ENCODE measurements at places on chromosomes 4 and X.

- peak; percentile 12 for DNase-seq
Observed at GRCh38 chr4:40856840-40857362, 107.1 kb downstream of the NSUN7 start.

DNA sequence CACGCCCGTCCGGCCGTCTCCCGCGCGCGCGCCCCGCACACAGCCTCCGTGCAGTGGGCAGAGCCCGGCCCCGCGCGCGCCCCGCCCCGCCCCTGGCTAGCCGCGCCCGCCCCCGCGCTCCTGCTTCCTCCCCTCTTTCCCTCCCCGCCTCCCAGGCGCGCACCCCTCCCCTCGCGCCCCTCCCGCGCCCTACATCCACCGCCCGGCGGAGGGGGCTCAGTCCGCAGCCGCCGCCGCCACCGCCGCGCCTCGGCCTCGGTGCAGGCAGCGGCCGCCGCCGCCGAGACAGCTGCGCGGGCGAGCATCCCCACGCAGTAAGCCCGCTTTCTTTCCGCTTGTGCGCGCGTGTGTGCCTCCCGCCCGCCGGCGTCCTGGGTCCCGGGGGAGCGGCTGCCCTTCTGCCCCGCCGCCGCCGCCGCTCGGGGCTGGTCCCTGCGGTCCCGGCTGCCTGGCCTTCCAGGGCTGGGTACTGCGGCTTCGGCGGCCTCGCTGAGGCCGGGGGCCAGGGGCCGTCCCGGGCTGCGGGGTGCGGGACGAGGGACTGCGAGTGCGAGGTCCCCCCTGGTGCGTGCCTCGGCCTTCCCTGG is at the start of gene FHL1:
Gene FHL1 (plus strand): TSS at position 219 of the 587 bp plus-strand sequence.
- DNase-seq, result no peak

GRCh38 chr4:107837776-107838618 is 13.3 kb downstream of the SGMS2 start:
- no peak for DNase-seq

DNA sequence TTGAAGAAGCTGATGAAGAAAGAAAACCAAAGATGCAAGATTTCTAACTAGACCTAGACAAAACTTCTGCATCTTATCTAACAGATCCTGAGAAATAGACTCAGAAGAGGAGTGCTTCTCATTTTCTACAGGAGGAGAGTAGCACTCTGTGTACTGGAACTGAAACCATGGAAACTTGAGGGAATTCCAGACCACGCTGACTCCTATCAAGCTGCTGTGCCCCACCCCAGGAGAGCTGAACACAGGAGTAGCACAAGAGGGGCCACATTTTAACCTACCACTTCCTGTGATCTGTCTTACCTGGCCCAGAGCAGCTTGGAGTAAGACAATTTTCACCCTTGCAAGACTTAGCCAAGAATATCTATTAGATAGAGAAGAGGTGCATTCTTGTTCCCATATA is 248.9 kb downstream of the SCFD2 start:
- no peak for DNase-seq

- no peak for DNase-seq
Observed at GRCh38 chr4:16791460-16791859, 107.0 kb downstream of the LDB2 start.

- DNase-seq, result peak; percentile 0
Observed at GRCh38 chr4:80619070-80619674, 283.6 kb downstream of the CFAP299 start.

DNA sequence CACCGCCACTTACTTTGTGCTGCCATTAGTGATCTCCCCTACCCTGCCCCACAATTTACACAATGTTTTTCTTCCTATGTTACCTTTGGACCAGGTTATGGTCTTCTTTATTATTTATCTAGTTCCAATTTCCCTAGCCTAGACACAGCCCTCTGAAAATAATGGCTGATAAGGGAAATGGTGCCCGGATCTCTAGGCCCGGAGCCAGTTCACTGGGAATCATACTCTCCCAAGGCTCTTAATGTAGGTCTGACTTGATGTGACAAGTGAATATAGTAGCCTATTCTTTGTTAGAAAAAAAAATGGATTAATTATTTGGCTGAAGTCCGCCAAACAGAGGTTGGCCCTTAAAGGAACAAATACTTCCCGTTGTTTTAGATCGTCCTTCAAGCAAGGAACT is 208.0 kb downstream of the RELL1 start:
- DNase-seq, result no peak

DNA sequence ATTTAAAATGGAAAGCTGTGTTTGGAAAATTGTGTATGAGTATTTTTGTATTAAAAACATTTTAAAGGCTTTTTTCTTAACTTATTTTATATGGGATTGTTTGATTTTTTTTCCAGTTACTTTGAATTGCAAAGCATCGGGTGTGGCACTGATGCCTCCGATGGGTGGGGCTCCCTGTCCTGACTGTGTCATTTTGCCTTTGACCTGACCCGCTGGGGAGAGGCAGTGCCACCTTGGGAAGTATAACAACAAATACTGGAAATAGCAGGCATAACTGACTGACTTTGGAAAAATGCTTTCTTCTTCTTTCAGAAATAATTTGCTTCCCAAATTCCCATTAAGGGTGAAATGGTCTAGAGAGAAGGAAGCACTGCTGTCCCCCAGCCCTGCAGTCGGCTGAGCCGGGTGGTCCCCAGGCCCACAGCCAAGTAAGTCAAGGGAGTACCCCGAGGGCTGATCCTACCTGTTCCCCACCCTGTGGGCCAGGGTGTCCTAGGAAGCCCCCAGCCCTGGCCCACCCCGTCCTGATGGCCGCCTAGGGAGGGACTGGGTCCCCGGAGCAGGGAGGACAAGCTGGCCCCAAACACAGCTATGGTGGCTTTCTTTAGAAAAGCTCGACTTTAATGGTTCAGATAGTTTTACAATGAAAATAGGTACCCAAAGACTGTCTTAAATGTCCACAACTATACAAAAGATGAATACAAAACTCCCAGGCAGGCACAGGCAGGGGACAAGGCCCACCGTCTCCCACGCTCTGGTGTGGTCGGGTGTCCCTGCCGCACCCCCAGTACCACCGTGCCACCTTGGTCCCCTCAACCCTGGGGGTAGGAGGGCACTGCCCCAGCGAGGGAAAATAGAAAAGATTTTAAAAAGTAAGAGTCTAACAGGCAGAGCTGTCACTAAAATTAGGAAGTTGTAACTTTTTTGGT is 26.4 kb downstream of the NELFA start:
- DNase-seq, result no peak

DNA sequence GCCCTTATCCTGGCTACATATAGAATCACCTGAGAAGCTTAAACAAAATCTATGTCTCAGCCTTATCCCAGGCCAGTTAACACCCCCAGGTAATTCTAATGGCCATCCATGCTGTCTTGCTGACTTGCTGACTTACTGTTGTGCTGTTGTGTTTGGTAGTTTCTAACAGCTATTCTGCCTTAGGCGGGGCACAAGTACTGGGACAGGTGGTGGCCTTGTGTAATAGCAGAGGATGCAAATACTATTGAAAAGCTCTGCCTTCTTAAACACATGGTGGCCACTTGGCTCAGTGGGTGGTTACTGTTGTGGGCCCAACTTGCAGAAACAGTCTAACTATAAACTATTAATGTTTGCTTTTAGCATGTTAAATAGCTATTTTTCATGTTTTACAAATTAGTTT is 56.2 kb downstream of the CDS1 start:
- DNase-seq, result no peak
